ENCODE measurements at places on chromosomes 12 and 14. TPM values are rescaled to one million over a fixed set of nuclear protein-coding genes. Genes with fewer than 3 reads are reported as not detected.

DEPDC4 gene
- polyA plus RNA-seq = 7.0 TPM

- no peak for DNase-seq
These were observed 56.7 kb upstream of the SLC24A4 start for GRCh38 chr14:92266216-92266615.

DNA sequence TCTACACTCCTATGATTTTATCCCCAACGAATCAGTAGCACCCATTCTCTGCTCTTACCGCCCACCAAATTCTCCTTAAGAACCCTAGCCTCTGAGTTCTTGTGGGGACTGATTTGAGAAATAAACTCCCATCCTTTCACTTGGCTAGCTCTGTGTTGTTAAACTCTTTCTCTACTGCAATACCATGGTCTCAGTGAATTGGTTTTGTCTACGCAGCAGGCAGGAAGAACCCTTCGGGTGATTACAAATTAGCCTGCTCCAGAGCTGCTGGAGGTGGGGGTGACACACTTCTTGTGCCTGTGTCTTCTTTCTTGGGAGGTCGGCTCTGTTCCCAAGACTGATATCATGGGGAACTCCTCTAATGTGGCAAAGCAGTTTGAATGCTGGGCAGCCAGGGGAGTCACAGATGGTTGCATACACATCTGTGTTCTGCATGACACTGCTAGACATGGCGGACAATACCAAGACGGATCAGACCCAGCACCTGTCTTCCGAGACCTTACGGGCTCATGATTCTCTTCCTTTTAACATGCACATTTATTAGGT is 1.6 kb upstream of the C1S start:
- DNase-seq = no peak

HPD gene
- not detected for polyA plus RNA-seq

- no peak for DNase-seq
These were observed 79.1 kb upstream of the BCL2L14 start for GRCh38 chr12:11991604-11992003.

- no peak for DNase-seq
These were observed 437.0 kb downstream of the FUT8 start for GRCh38 chr14:65849558-65849957.

DNA sequence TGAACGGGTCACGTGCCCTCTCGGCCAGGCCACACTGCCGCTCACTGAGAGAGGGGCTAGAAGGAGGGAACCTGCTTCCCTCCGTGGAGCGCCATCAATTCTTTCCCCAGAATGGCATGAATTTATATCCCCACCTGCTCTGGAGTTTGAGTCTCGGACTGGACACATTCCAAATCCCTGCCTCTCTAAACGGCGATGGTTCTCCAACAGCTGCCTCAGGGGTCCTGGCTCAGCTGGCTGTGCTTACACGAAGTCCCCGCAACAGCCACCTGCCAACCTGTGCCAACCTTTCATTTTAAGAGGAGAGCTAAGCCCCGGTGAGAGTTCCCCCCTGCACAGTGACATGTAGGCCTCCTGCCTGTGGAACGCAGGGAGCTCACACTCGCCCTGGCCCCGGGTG is 73.2 kb downstream of the RIMBP2 start:
- no peak for DNase-seq

DNA sequence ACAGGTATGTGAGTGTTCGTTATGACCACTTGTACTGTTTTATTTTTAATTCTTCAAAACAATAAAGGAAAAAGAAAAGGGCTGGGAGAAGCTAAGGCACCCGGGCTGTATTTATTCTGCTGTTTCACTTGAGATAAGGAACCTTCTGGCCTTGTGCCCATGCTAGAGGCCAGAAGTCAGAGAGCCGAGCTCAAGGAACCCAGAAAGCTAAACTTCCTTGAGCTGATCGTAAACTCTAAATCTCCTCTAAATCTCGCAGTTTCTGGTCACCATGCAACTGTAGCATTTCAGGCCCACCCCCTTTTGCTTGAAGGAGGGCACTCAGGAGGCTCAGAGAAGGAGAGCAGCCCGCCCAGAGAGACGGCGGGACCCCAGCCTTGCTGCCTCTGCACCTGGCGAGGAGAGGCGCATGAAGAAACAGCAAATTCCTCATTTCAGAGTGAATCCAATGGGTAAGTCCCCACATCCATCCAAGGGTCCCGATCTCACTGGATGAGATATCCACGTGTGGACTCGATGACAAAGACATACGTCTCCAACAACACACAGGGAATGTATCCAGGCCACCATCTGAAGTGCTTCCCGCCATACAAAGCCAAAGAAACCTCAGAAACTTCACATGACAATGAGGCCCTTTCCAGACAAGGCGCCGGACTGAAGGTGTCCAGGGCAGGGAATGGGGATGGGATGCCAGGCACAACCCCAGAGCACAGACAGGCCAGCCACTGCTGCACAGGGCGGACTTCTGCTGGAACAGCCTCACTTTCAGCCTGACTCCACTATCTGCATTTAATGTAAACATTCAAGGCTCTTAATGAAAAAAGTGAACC is 14.6 kb downstream of the CCDC88C start:
- DNase-seq = peak; percentile 89

MOAP1 gene
- 35.4 TPM for polyA plus RNA-seq

- no peak for DNase-seq
These were observed 185.1 kb downstream of the AKAP6 start for GRCh38 chr14:32514236-32514635.

- DNase-seq = no peak
These were observed 68.3 kb downstream of the DERA start for GRCh38 chr12:15979096-15980092.

DNA sequence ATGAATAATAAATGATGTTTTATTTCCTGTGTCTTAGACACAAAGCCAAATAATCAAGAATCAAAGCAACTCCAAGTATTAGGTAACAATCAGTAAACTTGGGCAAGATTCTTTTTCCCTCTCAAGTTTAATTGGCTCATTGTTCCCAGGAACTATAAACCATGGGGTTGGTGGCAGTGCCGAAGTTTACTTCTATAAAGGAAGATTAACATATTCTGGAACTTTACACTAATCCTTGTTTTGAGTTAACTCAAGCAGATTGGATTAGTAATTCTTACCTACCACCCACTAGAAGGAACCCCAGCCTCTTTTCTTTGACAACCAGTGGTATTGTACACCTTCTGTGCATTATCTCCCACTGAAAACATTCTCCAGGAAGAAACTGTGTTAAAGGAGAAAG is 197.1 kb downstream of the EXOC5 start:
- DNase-seq = no peak

DNA sequence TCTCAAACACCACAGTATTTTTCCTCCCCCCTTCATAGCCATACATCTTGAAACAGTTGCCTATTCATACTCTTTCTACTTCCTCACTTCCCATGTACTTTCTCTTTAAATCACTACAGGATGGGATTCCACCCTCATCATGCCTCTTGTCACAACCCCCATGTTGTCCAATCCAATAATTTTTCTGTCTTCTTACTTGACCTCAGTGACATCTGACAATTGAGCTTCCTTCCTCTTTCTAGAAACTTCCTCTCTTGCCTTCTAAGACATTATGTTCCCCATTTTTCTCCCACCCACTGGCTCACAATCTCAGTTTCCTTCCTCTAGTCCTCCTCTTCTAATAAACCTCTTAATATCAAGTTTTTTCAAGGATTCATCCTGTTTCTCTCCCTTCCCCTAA is 5.3 kb downstream of the C2CD5 start:
- DNase-seq = no peak

DNA sequence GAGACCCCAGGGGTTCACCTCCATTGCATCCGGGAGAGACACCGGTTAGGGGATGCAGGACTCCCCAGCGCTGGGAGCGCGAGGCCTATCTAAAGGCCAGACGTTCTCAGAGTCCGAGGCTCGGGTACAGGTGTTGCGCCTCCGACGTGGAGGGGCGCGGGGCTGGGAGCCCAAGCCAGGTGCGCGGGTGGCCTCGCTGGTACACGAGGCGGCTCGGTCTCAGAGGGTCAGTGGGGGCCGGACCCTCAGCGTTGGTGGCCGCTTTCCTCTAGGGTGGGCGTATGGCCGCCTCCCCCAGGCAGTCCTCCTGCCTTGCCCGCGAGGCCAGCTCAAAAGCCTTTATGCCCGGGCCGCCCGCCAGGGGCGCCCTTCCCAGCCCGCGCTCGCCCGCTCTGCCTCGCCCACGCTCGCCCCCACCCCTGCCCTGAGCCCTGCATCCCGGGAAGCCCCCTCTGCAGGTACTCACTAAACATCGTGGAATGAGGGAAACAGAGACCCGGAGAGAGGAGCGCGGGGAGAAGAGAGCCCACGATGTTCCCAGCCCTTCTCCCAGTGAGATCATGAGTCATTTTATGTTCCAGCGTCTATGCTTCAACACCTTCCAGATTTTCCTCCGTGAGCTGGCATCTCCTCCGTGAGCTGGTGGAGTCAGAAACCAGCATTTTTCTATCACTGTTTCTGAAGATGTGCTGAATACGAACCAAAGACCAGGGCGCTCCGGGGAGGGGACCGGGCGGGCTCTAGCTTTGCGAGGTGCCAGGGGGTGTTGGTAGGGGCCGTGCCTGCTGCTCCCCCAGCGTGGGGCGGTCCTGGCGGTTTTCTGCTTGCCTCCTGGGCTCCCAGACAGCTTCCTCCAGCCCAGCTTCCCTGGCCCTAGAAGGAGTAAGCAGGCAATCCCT is 73.8 kb downstream of the DIO3 start:
- no peak for DNase-seq

DDN gene
- 0.33 TPM for polyA plus RNA-seq

- peak; percentile 64 for DNase-seq
These were observed 217.3 kb downstream of the MON2 start for GRCh38 chr12:62683776-62684569.

Data from left lung (tissue), 14 donors.